Peyer's patch (tissue), 4 donors: ENCODE measurements at places on chromosomes 13 and 19.

- no peaks in the 10 kb centered on the region for H3K27me3 ChIP-seq
- H3K4me3 ChIP-seq: no peak overlapping the region
- H3K27ac ChIP-seq: no peak overlapping the region
- DNase-seq: no peak
These were observed 11.4 kb downstream of the ZNF560 start for GRCh38 chr19:9487016-9487415.

- DNase-seq: no peak
- H3K4me3 ChIP-seq: peak overlapping the region; percentile 98
- H3K4me1 ChIP-seq: peaks cover 11% of the 10 kb centered on the region
- H3K36me3 ChIP-seq: peaks cover 21% of the 10 kb centered on the region
- no peaks in the 10 kb centered on the region for H3K27me3 ChIP-seq
These were observed 1.2 kb downstream of the DAPK3 start for GRCh38 chr19:3969435-3970312.

DNA sequence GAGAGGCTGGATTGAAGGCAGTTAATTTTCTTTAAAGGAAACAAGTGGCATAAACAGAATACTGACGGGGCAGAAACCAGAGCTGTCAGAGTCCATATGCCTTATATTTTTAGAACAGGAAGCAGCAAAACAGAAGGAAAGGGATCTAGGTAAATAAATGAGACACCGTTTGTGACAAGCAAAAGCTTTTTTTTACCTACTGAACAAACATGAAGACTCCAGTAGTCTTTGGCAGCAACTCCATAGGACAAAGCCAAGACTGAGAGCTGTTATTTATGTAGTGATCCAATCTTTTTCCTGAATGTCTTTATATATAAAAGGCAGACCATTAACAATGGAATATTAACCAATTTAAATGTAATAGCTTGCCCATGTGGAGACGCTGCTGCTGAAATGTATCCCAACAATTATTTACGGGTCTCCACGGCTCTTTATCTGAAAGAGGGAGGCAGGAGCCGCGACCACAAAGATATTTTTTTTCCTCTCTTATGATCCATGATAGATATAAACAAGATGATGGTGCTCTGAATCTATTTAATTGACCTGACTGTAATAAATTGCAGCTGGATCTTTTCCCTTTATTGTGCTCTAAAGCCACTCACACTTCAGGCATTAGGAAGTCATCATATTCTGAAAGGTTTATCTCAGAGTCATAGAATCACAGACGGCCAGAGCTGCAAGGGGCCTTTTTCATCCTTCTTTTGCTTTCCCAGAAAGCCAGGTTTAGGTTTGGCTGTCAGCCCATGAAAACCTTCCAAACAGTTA, 687.8 kb downstream of the EFNB2 start:
- no peaks in the 10 kb centered on the region for H3K4me1 ChIP-seq
- no peak overlapping the region for H3K4me3 ChIP-seq
- no peak for DNase-seq
- H3K27ac ChIP-seq: no peak overlapping the region
- no peaks in the 10 kb centered on the region for H3K36me3 ChIP-seq

DNA sequence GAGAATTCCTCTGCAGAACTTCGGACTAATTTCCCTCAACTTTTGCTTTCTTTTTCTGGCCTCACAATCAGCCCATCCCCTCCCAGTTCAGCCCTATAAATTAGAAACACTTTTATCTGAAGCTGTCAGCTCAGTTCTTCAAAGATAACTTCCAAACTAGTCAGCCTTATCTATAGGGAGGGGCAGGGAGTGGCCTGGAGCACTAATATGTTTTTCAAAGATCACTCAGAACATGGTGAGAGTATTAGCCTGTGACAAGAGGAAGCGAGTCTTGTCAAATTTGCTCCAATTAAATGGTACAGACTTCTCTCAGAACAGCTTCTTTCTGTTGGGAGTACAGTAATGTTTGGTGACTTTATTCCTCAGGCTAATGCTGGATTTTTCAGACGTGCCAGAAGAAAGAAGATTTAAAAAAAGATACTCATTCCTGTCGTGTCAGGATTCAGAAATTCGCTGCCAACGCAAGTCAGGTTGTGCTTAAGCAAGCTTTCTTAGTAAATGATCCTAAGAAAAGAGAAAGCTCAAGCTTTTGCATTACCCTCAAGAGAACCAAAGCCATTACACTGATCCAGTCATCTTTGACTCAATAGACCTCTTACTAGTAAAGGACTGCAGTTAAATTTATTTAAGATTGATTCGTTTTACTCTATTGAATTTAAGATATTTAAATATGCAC, 1033.6 kb downstream of the SLITRK5 start:
- H3K4me3 ChIP-seq: peak overlapping the region; percentile 35
- H3K27ac ChIP-seq: no peak overlapping the region
- no peaks in the 10 kb centered on the region for H3K27me3 ChIP-seq
- DNase-seq: no peak

DNA sequence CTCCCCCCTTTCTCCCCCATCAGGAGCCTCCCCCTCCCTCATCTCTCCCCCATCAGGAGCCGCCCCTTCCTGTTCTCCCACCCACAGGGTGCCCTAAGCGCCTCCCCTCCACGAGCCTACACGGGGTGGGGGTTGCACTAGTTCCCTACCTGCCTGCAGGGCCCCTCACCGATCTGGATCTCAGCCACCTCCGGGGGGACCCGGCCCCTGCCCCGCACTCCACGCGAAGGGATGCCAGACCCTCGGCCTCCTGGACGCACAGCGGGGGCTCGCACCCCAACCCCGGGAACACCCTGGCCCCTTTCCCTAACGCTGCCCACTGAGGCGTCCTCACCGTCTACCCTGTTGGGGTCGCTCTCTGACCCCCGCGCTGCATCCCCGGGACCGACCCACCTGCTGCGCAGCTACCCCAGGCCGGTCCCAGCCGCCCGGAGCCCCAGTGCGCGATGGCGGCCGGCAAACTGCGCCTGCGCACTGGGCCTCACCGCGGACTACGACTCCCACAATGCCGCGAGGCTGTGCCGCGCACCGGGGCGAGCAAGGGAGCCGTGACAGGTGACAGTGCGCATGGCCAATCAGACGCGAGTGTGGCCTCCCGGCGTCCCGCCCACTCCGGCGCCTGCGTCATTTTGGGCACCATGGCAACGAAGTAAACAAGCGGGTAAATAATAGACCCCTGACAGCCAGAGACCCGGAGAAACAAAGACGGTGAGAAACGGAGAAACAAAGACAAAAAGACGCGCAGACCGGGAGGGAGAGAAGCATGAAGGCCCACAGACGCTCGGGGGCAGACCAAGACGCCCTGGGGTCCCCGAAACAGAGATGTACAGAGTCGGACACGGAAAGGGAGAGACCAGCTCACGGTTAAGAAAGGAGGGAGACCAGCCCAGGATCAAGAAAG, at the start of gene ZSCAN18:
Gene ZSCAN18, minus strand, starts transcription at position 451 of the 901 bp plus-strand sequence. CDS start 7,964 bp downstream, outside the sequence.
- peak within 1 kb of the TSS; percentile 82 for H3K4me3 ChIP-seq
- no peaks in the 10 kb centered on the region for H3K4me1 ChIP-seq
- peak; percentile 95 for DNase-seq
- H3K27ac ChIP-seq: peak within 1 kb of the TSS; percentile 87
- H3K27me3 ChIP-seq: no peaks in the 10 kb centered on the region
- H3K36me3 ChIP-seq: no peaks in the 10 kb centered on the region

GRCh38 chr19:10378124-10378523, 2.2 kb downstream of the TYK2 start:
- H3K4me3 ChIP-seq: no peak overlapping the region
- H3K27ac ChIP-seq: no peak overlapping the region
- no peaks in the 10 kb centered on the region for H3K36me3 ChIP-seq
- H3K27me3 ChIP-seq: no peaks in the 10 kb centered on the region

GRCh38 chr13:34255711-34256110, 437.8 kb downstream of the RFC3 start:
- H3K27ac ChIP-seq: no peak overlapping the region
- no peak overlapping the region for H3K4me3 ChIP-seq
- H3K36me3 ChIP-seq: no peaks in the 10 kb centered on the region

GRCh38 chr13:73428137-73428536, 369.3 kb downstream of the KLF5 start:
- peak overlapping the region; percentile 69 for H3K27ac ChIP-seq
- no peaks in the 10 kb centered on the region for H3K36me3 ChIP-seq
- no peaks in the 10 kb centered on the region for H3K27me3 ChIP-seq
- no peak for DNase-seq

GRCh38 chr19:11444059-11444458, 8.6 kb downstream of the PRKCSH start:
- DNase-seq: no peak
- H3K4me3 ChIP-seq: no peak overlapping the region
- no peaks in the 10 kb centered on the region for H3K27me3 ChIP-seq
- H3K4me1 ChIP-seq: no peaks in the 10 kb centered on the region

DNA sequence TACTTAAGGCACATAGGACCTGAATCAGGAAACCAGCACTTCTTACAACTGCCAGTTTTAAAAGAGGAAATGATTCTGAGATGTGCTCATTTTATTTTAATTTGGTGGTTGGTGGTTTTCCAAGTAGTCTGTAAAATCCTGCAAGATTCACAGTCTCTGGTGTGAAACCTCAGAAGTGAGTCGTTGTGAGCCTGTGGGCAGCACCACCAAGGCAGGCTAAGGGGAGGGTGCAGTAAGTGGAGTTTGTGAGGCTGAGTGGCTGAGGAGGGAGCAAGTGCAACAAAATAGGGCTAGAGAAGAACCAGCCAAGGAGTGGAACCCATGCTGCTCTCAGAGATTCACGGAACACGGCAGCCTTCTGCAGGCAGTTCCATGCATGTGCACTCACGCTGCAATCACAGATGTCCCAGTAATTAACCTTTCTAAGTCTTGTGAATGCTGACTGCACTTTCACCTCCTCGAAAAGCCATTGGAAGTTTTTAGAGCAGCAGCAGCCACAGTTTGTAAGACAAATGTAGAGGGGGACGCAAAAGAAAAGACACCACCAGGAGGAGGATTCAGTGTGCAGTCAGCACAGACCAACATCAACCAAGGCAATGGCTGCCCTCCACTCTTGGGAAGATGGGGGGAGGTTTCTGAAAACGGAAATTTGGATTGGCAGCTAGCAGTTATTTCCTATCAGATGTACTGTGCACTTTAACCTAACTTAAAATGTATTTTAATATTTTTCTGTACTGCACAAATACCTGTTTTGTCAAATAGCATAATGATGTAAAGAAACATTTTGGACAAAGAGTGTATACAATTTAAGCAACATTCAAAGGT, 44.9 kb downstream of the ESD start:
- H3K4me3 ChIP-seq: no peak overlapping the region
- no peaks in the 10 kb centered on the region for H3K27me3 ChIP-seq
- H3K27ac ChIP-seq: no peak overlapping the region
- peak; percentile 26 for DNase-seq

DNA sequence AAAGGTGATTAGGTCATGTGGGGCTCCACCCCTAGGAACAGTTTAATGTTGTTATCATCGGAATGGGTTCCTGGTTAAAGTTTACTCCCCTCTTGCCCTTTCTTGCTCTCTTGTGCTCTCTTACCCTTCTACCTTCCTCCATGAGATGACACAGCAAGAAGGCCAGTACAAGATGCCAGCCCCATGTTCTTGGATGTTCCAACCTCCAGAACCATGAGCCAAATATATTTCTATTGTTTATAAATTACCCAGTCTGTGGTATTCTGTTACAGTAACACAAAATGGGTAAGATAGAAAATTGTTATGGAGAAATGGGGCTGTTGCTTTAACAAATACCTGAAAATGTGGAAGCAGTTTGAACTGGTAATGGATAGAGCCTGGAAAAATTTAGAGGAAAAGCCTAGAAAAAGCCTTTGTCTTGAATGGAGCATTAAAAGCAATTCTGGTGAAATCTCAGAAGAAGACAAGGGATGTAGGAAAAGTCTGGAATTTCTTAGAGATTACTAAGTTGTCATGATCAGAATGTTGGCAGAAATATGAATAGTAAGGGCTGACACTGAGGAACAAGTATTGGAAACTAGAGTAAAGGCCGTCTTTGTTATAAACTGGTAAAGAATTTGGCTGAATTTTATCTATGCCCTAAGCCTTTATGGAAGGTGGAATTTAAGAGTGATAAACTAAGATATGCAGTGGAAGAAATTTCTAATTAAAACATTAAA, 53.5 kb upstream of the TSC22D1 start:
- no peak for DNase-seq
- H3K4me3 ChIP-seq: no peak overlapping the region
- H3K4me1 ChIP-seq: no peaks in the 10 kb centered on the region

- H3K4me1 ChIP-seq: peaks cover 9% of the 10 kb centered on the region
- H3K4me3 ChIP-seq: no peak overlapping the region
- no peak overlapping the region for H3K27ac ChIP-seq
- no peaks in the 10 kb centered on the region for H3K27me3 ChIP-seq
- DNase-seq: no peak
- no peaks in the 10 kb centered on the region for H3K36me3 ChIP-seq
These were observed 37.8 kb downstream of the STOML3 start for GRCh38 chr13:38952827-38953226.

DNA sequence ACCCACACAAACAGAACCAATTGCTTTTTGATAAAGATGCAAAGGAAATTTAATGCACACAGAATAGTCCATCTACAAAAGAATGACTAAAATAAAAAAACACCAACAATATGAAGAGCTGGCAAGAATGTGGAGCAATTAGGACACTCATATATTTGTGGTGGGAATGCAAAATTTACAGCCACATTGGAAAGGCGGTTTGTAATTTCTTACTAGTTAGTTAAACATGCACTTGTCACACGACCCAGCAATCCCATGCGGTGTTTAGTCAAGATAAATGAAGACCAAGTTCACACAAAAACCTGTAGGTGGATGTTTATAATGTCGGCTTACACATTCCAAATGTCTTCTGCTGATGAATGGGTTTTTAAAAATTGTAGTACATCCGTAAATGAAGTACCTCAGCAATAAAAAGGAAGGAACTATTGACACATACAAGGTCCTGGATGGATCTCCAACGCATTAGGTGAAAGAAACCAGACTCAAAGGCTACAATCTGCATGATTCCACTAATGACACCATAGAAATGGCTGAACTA, 5.2 kb downstream of the GRTP1 start:
- H3K4me3 ChIP-seq: no peak overlapping the region
- no peaks in the 10 kb centered on the region for H3K4me1 ChIP-seq
- no peaks in the 10 kb centered on the region for H3K36me3 ChIP-seq
- no peak for DNase-seq
- H3K27ac ChIP-seq: no peak overlapping the region
- no peaks in the 10 kb centered on the region for H3K27me3 ChIP-seq

- no peaks in the 10 kb centered on the region for H3K36me3 ChIP-seq
- no peaks in the 10 kb centered on the region for H3K4me1 ChIP-seq
- H3K4me3 ChIP-seq: peak within 1 kb of the TSS; percentile 54
- H3K27me3 ChIP-seq: no peaks in the 10 kb centered on the region
These were observed at the start of gene ZNF835 for GRCh38 chr19:56671613-56671994. Gene ZNF835, minus strand, starts transcription at chr19:56671757. Its CDS starts 6,559 bp downstream, at chr19:56665198.

DNA sequence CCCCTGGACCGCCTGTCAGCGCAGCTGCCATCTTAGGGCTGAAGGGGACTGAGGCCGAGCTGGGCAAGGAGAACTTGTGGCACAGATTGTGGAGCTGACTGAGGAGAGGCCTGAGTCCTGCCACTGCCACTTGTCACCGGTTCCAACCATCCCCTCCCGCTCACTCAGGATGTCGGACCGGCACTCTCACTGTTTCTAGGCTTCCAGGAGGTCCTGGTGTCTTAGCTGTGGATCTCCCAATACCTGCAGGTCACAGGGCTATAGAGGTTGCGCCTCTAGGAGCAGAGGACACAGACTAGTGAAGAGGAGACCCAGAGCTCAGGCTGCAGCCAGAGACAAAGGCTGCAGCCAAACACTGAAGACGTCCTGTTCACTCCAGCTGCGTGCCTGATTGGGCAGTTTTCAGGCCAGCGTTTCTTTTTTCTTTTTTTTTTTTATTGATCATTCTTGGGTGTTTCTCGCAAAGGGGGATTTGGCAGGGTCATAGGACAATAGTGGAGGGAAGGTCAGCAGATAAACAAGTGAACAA, 15.3 kb upstream of the ZNF486 start:
- H3K27me3 ChIP-seq: no peaks in the 10 kb centered on the region
- no peaks in the 10 kb centered on the region for H3K36me3 ChIP-seq
- H3K27ac ChIP-seq: no peak overlapping the region
- no peaks in the 10 kb centered on the region for H3K4me1 ChIP-seq
